ENCODE measurements at places on chromosomes 6 and 20. TPM values are rescaled to one million over a fixed set of nuclear protein-coding genes. Genes with fewer than 3 reads are reported as not detected.

DNA sequence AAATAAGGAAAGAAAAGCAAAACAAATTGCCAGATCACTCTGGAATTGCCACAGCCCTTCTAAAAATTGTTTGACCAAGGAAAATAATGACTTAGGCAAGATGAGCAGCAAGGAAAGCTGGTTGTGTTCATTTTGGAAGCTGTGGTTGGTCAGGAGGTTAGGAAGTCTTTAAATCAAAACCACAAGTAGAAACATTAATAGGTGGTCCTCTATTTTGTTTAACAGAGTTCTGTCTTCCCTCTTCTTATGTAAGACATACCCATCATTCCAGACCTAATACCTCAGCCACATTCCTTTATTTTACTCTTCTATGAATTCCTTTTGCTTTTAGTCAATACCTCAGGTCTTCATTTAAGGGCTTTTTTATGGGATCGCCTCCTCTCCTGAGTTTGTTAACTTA lies 422.2 kb upstream of the PLCB4 start:
- no peak for DNase-seq
- H3K27ac ChIP-seq: no peak overlapping the region
- no peaks in the 10 kb centered on the region for H3K27me3 ChIP-seq
- no peaks in the 10 kb centered on the region for H3K4me1 ChIP-seq

DNA sequence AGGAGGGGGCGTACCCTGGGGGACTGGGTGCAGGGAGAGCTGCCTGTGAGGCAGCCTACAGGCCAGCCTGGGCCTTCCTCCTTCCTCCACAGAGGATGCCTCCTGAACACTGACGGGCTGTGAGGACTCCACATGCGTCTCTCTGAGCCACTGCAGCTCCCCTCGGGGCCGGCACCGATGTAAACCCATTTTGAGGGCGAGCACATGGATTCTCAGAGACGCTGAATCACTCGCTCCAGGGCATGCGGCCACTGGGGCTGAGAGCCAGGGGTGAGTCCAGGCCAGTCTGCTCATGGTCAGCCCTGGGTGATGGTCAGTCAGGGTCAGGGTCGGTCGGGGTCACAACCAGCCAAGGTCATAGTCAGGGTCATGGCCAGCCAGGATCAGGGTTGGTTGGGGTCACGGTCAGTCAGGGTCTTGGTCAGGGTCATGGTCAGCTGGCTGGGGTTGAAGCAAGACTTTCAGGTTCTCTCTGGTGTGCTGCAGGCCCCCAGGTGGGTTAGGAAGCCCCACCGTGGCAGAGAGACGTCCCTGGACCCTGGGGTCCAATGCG lies 14.7 kb upstream of the RBBP8NL start:
- no peak overlapping the region for H3K27ac ChIP-seq
- H3K4me3 ChIP-seq: no peak overlapping the region
- no peaks in the 10 kb centered on the region for H3K4me1 ChIP-seq
- no peaks in the 10 kb centered on the region for H3K27me3 ChIP-seq

DNA sequence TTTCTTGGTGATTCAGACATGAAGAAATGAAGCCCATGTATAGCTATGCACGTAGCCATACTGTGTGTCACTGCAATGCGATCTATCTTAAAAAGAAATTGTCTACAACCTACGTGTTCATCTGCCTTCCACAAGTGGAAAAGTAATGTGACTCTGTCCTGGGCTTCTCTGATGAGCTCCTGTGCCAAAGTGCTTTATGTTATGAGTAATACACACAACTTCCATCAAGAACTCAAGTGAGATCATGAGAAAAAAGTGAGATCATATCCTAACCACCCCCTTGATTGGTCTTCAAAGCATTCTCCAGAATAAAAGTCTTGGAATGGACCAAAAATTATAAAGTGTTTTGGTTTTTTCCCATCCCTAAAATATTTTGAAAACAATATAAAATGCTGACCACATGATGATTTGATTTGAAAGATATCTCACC lies 114.3 kb downstream of the DST start:
- DNase-seq: no peak
- H3K27ac ChIP-seq: no peak overlapping the region
- H3K27me3 ChIP-seq: no peaks in the 10 kb centered on the region

DNA sequence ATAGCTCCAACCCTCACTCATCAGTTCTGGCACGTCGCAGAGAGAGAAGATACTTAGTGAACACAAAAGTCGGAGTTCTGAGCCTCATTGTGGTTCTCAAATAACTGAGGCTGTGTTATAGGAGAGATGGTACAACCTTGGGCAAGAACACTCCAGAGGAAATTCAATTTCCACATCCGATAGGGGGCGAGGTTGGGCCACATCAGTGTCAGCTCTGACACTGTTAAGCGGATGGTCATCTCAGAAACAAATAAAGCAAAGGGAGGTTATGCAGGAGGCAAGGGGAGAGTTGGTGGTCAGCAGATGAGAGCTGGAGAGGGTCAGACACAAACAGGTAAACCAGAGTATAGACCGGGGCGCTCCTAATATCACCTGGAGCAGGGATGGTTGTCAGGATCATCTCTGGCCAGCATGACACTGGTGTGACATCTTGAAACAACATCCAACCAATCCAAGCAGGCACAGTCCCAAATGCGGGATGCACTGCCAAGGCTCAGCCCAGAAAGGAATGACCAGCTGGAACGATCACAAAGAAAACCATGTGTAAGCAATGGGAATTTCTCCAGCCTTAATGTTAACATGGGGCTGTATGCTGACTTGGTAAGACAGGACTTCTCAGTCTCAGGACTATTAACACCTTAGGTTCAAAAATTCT lies 331.8 kb downstream of the HACE1 start:
- no peaks in the 10 kb centered on the region for H3K4me1 ChIP-seq
- H3K27ac ChIP-seq: no peak overlapping the region
- no peak for DNase-seq
- H3K36me3 ChIP-seq: no peaks in the 10 kb centered on the region

DNA sequence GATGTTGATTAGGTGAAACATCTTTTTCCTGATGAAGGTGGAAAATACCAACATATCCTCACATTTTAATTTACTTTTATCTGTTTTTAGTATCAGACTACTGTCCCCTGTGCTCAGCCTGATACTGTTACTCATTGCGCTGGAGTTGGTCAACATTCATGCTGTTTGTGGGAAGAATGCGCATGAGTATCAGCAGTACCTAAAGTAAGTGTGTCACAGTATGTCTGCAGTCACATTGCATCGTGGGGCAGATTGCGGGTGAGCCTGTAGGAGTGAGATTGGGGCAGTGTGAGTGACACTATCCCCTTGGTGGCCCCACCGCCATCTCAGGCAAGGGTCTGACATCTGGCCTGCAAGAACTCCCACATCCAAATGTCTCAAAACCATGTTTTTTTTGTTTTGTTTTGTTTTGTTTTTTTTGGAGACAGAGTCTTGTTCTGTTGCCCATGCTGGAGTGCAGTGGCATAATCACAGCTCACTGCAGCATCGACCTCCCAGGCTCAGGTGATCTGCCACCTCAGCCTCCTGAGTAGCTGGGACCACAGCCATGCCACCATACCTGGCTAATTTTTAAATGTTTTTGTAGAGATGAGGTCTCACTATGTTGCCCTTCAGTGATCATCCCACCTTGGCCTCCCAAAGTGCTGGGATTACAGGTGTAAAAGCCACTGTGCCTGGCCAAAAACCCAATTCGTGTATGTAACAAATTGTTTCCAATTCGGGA lies 27.8 kb downstream of the ERMARD start:
- no peaks in the 10 kb centered on the region for H3K27me3 ChIP-seq
- no peak for DNase-seq
- H3K27ac ChIP-seq: no peak overlapping the region
- H3K4me1 ChIP-seq: no peaks in the 10 kb centered on the region
- H3K4me3 ChIP-seq: no peak overlapping the region
- H3K36me3 ChIP-seq: no peaks in the 10 kb centered on the region

- no peak overlapping the region for H3K27ac ChIP-seq
- no peak for DNase-seq
- H3K4me3 ChIP-seq: no peak overlapping the region
- H3K36me3 ChIP-seq: no peaks in the 10 kb centered on the region
Measured at GRCh38 chr6:124888581-124889371, 73.5 kb upstream of the RNF217 start.

The NKX2-4 gene
- total RNA-seq: not detected

GRCh38 chr6:52305948-52306767 lies 21.6 kb upstream of the MCM3 start:
- H3K36me3 ChIP-seq: no peaks in the 10 kb centered on the region
- H3K4me3 ChIP-seq: no peak overlapping the region
- H3K27ac ChIP-seq: peak overlapping the region; percentile 59
- no peaks in the 10 kb centered on the region for H3K27me3 ChIP-seq

GRCh38 chr6:9789201-9789600 lies 625.7 kb downstream of the TFAP2A start:
- H3K27ac ChIP-seq: no peak overlapping the region
- H3K27me3 ChIP-seq: no peaks in the 10 kb centered on the region
- no peak for DNase-seq

DNA sequence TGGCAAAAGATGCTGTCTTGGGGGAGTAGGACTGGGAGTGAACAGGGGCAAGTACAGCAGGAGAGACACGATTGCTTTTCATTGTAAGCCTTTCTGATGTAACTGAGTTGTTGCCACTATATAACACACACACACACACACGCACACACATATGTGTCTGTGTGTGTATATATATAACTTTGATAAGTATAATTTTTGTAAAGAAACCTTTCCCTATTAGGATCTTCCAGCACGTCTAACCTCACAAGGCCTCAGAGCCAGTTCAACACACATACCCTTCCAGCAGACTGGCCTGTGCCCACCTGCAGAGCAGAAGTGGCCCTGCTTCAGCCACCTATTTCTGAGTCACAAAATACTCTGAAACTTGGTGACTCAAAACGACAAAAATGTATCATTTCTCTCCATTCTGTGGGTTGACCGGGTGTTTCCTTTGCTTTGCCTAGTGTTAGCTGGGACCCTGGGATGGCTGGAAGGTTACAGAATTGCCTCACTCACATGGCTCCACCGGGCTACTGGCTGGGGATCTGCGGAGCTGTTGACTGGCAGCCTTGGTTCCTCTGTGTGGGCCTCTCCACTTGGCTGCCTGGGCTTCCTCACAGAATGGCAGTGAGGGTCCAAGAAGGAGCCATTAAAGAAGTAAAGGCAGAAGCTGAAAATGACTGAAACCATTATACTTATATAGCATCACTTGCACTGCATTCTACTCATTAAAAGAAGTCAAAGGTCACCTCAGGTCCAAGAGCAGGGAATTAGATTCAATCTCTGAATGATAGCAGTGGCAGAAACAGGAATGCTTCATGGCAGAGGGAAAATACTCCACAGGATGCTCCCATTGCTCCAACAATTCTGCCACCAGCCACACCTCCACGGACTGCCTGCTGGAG lies 126.4 kb downstream of the BANF2 start:
- DNase-seq: no peak
- no peaks in the 10 kb centered on the region for H3K27me3 ChIP-seq
- no peak overlapping the region for H3K4me3 ChIP-seq
- H3K27ac ChIP-seq: no peak overlapping the region

The PCSK2 gene
- total RNA-seq: not detected

DNA sequence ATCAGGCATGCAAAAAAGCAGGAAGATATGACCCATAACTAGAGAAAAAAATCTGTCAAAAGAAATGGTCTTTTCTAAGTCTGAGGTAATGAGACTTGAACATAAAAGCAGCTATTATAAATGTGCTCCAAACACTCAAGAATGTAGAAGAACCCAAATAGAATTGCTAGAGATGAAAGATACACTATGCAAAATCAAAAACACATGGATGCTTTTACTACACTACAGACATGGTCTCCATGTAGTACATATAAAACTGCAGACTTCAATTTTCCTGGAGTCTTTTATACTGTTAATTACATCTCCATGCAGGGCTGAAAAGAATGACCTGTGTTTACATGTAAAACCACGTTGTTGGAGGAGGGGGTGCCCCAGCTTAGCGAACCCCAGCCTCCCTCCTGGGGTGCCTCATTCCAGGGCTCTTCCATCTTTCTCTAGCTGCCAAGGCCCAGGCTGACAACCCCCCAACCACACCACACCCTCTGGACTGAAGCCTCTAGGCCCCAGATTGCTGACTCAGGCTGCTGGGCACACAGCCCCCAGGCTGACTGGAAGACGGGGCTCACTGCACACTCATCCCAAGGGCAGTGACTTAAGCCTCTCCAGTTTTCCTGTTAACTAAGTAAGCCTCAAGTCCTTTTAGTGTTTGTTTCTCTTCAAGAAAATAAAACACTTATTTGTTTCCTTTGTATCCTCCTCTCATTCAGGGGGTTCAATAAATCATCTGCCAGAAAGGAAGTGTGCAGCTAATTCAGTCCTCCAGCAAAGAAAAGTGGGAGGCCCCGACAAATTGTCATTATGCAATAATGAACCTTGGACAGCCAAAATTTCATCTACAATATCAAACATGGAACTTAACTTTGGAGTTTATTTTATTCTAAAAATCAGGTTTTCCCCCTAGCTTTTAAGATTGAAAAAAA lies 26.0 kb upstream of the PLAGL1 start:
- H3K4me3 ChIP-seq: no peak overlapping the region
- H3K4me1 ChIP-seq: peaks cover 11% of the 10 kb centered on the region
- DNase-seq: no peak
- H3K36me3 ChIP-seq: no peaks in the 10 kb centered on the region
- no peaks in the 10 kb centered on the region for H3K27me3 ChIP-seq

DNA sequence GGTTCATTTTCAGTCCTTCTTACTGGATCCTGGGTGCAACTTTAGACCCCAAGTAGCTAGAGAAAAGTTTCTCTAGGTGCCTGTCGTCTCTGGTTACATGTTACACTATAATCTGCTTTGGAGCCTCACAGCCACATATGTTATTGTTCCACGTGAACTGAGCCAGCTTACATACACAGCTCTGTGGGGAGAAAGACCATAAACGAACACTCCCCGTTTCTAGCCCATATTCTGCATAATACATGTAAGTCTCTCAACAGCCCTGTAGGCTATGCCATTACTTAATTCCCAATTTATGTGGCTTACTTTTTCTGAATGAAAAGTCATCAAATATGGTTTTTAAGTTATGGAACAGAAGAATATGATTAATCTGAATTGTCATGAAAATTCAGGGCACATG lies 233.8 kb downstream of the BCKDHB start:
- H3K4me1 ChIP-seq: no peaks in the 10 kb centered on the region
- H3K36me3 ChIP-seq: no peaks in the 10 kb centered on the region
- no peak for DNase-seq

DNA sequence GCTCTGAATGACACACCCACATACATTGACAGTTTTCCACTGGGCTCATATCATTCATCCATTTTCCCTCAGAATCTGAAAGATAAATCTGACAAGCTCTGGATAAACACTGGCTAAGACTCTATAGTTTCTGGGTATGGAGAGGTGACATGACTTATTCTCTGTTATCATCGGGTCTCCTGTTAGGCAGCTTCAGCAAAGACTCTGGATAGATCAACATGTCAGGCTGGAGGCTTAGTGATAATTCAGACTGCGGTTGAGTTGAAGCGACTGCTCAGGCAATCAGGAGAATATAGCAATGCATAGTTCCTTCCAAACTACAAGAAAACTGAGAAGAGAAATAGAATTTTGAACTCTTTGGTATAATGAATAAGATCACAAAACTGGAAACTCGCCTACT lies 394.6 kb downstream of the CBLN4 start:
- no peaks in the 10 kb centered on the region for H3K4me1 ChIP-seq
- DNase-seq: no peak
- no peaks in the 10 kb centered on the region for H3K27me3 ChIP-seq

All from CD4-positive, alpha-beta memory T cell (primary cell).